Astrocyte (in vitro differentiated cells and primary cell): ENCODE measurements at places on chromosomes 3 and 15.
A peak's percentile ranks its signal among the peaks of the same experiment; 100 is the strongest.

DNA sequence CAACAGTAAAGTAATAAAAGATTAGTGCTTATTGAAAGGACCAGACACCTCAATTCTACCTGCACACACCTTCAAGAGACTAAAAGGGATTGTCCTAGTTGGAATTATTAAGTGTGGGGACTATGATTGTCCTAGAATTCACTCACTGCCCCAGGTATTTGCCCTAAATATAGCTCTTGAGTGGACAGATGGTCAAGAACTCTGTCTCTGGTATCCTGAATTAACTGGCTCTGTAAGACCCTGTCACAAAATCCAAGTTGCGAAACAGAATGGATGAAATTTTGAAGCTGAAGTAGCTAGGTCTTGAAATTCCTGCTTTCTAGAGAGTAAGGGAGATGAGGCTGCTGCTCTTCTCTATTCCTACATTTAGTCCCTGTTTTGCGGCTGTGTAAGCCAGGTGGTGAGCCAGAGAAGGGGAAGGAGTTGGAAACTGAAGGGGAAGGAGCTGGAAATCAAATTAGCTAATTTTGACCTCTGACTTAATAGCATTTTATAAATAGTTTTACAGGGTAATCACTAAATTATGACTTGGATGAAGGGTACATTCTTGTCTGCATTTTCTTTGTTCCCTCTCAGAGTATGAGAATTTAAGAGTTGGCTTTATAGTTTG lies 34.5 kb downstream of the KBTBD12 start:
- peak; percentile 18 for DNase-seq
- H3K4me1 ChIP-seq, result no peaks in the 10 kb centered on the region
- H3K36me3 ChIP-seq, result no peaks in the 10 kb centered on the region
- peaks cover 2% of the 10 kb centered on the region for H3K27me3 ChIP-seq
- H3K4me3 ChIP-seq, result no peak overlapping the region

DNA sequence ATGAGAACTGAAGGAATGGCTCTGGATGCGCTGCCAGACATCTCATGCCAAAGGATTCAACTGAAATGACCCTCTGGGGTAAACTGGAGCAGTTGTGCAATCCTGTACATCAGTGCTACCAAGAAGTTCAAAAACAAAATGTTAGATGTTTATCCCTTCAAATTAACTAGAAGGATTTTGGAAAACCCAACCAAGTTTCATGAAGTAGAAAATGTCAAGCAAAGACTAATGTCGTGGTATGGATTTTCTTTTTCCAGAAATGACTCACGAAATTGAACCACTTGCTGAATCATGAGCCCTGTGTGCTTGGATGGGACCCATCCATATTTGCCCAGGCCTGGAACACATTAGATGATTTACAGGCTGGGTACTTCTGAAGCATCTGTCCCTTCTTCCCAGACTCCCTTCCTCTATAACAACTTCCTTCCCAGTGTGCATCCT lies 101.6 kb downstream of the LRTM1 start:
- peak; percentile 61 for DNase-seq
- no peaks in the 10 kb centered on the region for H3K27me3 ChIP-seq
- no peaks in the 10 kb centered on the region for H3K36me3 ChIP-seq

- no peak overlapping the region for H3K27ac ChIP-seq
- DNase-seq, result no peak
- peaks cover 7% of the 10 kb centered on the region for H3K4me1 ChIP-seq
- no peaks in the 10 kb centered on the region for H3K36me3 ChIP-seq
Measured at GRCh38 chr15:43135351-43135750, 2.0 kb downstream of the TMEM62 start.

- peaks cover under 1% of the 10 kb centered on the region for H3K4me1 ChIP-seq
- H3K36me3 ChIP-seq, result no peaks in the 10 kb centered on the region
- DNase-seq, result no peak
- H3K27me3 ChIP-seq, result no peaks in the 10 kb centered on the region
Measured at GRCh38 chr3:3184876-3185275, 5.4 kb upstream of the CRBN start.

- H3K27ac ChIP-seq, result no peak overlapping the region
- no peaks in the 10 kb centered on the region for H3K36me3 ChIP-seq
- no peaks in the 10 kb centered on the region for H3K27me3 ChIP-seq
- H3K4me1 ChIP-seq, result peaks cover 12% of the 10 kb centered on the region
Measured at GRCh38 chr3:47778746-47779145, 2.9 kb downstream of the SMARCC1 start.

DNA sequence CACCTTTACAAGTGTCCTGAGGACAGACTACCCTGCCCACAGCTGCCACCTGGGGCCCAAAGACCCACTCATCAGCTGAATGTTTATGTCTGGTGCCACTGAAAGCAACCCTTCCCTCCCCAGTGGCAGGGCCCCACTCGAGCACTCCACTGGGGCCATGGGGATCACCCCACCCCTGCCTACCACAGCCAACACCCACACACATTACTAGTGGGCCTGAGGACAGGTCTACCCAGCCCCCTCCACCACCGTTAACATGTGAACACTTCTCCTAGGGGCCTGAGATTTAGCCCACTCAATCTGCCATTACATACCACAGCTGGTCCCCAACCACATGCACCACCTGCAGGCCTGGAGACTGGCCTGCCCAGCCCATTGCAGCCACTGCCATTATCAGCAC lies 52.3 kb downstream of the ADAM10 start:
- no peak overlapping the region for H3K27ac ChIP-seq
- no peaks in the 10 kb centered on the region for H3K27me3 ChIP-seq
- H3K4me1 ChIP-seq, result no peaks in the 10 kb centered on the region
- no peak for DNase-seq

- H3K4me3 ChIP-seq, result no peak overlapping the region
- no peak overlapping the region for H3K27ac ChIP-seq
- no peaks in the 10 kb centered on the region for H3K36me3 ChIP-seq
- H3K27me3 ChIP-seq, result no peaks in the 10 kb centered on the region
Measured at GRCh38 chr15:63791228-63791627, 42.5 kb downstream of the HERC1 start.

DNA sequence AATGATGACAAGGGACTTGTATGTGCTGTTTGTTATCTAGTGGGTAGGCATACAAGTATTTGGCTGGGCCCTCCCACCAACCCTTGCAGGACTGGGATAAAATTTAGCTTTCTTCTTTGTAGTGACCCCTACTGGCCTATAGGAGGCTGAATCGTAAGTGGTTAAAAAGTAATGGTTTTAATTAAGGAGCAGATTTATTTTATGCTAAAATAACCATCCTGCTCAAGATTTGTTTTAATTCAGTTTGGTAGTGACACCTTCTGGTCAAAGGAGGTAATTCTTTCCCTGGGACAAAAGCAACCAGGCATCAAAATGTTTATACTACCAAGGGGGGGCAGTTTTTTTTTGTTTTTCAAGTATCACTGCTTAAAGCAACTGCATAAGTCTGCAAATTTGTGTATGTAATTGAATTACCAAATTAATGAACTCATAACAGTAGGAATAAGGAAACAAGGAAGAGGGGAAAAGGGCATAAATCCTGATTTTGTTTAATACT lies 70.7 kb downstream of the TOP2B start:
- DNase-seq, result peak; percentile 68
- H3K27ac ChIP-seq, result no peak overlapping the region
- H3K4me1 ChIP-seq, result peaks cover 18% of the 10 kb centered on the region

DNA sequence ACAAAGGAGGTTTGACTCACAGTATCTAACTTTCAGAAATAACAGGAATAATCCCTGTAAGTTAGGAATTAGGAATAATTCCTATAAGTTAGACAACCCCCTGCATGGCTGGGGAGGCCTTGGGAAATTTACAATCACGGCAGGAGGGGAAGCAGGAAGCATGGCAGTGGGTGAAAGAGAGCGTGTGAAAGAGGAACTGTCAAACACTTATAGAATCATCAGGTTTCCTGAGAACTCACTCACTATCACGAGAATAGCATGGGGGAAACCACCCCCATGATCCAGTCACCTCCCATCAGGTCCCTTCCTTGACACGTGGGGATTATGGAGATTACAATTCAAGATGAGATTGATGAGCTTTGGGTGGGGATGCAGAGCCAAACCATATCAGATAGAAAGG lies 385.5 kb downstream of the IL20RB start:
- H3K4me3 ChIP-seq, result no peak overlapping the region
- no peaks in the 10 kb centered on the region for H3K36me3 ChIP-seq
- H3K4me1 ChIP-seq, result no peaks in the 10 kb centered on the region
- no peaks in the 10 kb centered on the region for H3K27me3 ChIP-seq
- DNase-seq, result no peak

GRCh38 chr3:14425581-14426304 lies 23.3 kb downstream of the SLC6A6 start:
- H3K4me3 ChIP-seq, result no peak overlapping the region
- H3K27ac ChIP-seq, result no peak overlapping the region
- peaks cover 23% of the 10 kb centered on the region for H3K4me1 ChIP-seq
- DNase-seq, result no peak
- H3K27me3 ChIP-seq, result no peaks in the 10 kb centered on the region
- H3K36me3 ChIP-seq, result no peaks in the 10 kb centered on the region

GRCh38 chr3:163450698-163451097 lies 1627.6 kb downstream of the SI start:
- H3K27me3 ChIP-seq, result no peaks in the 10 kb centered on the region
- H3K27ac ChIP-seq, result no peak overlapping the region
- no peaks in the 10 kb centered on the region for H3K36me3 ChIP-seq
- H3K4me1 ChIP-seq, result no peaks in the 10 kb centered on the region

GRCh38 chr3:178787960-178788359 lies 251.7 kb downstream of the KCNMB2 start:
- H3K4me1 ChIP-seq, result no peaks in the 10 kb centered on the region
- no peak overlapping the region for H3K4me3 ChIP-seq
- H3K27me3 ChIP-seq, result no peaks in the 10 kb centered on the region
- no peak overlapping the region for H3K27ac ChIP-seq
- no peaks in the 10 kb centered on the region for H3K36me3 ChIP-seq

DNA sequence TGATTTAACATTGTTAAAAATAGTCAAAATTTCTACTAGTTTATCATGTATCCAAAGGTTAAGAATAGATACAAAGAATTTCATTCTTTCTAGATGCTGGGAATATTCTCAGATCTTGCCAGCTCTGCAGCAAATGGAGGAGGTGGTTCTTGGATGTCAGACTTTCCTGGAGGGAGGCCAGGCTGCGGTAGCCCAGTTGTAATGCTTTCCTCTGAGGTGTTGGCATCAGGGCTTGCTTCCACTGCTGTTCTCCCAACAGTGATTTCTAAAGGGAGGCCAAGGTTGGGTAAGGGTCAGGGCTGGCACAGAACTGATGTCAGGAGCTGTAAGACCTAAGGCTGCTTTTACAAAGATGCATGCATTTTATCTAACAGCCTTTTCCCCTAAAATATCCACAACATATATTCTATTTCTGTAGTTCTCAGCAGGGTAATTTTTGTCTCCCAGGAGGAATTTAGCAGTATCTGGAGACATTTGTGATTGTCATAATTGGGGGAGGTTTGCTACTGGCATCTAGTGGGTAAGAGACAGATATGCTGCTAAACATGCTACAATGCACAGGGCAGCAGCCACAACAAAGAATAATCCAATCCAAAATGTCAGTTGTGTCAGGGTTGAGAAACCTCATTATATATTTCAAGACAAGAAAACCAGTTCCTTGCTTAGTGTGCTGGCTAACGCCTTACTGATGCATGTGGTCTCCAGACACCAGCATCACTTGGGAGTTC lies 42.0 kb upstream of the SPTSSB start:
- H3K27me3 ChIP-seq, result no peaks in the 10 kb centered on the region
- H3K4me1 ChIP-seq, result peaks cover 33% of the 10 kb centered on the region
- H3K36me3 ChIP-seq, result no peaks in the 10 kb centered on the region
- H3K27ac ChIP-seq, result no peak overlapping the region

- H3K27ac ChIP-seq, result no peak overlapping the region
- H3K36me3 ChIP-seq, result no peaks in the 10 kb centered on the region
- H3K4me3 ChIP-seq, result no peak overlapping the region
- H3K4me1 ChIP-seq, result no peaks in the 10 kb centered on the region
Measured at GRCh38 chr3:134516905-134517304, 31.0 kb downstream of the CEP63 start.

- H3K36me3 ChIP-seq, result no peaks in the 10 kb centered on the region
- no peak overlapping the region for H3K27ac ChIP-seq
- no peak overlapping the region for H3K4me3 ChIP-seq
- H3K4me1 ChIP-seq, result no peaks in the 10 kb centered on the region
Measured at GRCh38 chr3:39376959-39377634, 6.1 kb upstream of the SLC25A38 start.
